ENCODE measurements at places on chromosomes 5 and 9. TPM values are rescaled to one million over a fixed set of nuclear protein-coding genes. Genes with fewer than 3 reads are reported as not detected.

The LCN9 gene
- not detected for total RNA-seq

The AMBP gene
- not detected for total RNA-seq

The ZFP2 gene
- total RNA-seq, result 2.9 TPM

The DAPK1 gene
- 28.9 TPM for total RNA-seq

The UAP1L1 gene
- total RNA-seq, result 3.2 TPM

The GPX3 gene
- total RNA-seq, result 160 TPM

The WNK2 gene
- 31.2 TPM for total RNA-seq

The MYOZ3 gene
- total RNA-seq, result 51.5 TPM

The IL3 gene
- not detected for total RNA-seq

The TOMM5 gene
- 46.6 TPM for total RNA-seq

The C5orf58 gene
- not detected for total RNA-seq

The KIF4B gene
- 0.10 TPM for total RNA-seq

The AQP3 gene
- total RNA-seq, result 143 TPM

The RASEF gene
- 5.5 TPM for total RNA-seq

The SAXO1 gene
- under 0.01 TPM for total RNA-seq

DNA sequence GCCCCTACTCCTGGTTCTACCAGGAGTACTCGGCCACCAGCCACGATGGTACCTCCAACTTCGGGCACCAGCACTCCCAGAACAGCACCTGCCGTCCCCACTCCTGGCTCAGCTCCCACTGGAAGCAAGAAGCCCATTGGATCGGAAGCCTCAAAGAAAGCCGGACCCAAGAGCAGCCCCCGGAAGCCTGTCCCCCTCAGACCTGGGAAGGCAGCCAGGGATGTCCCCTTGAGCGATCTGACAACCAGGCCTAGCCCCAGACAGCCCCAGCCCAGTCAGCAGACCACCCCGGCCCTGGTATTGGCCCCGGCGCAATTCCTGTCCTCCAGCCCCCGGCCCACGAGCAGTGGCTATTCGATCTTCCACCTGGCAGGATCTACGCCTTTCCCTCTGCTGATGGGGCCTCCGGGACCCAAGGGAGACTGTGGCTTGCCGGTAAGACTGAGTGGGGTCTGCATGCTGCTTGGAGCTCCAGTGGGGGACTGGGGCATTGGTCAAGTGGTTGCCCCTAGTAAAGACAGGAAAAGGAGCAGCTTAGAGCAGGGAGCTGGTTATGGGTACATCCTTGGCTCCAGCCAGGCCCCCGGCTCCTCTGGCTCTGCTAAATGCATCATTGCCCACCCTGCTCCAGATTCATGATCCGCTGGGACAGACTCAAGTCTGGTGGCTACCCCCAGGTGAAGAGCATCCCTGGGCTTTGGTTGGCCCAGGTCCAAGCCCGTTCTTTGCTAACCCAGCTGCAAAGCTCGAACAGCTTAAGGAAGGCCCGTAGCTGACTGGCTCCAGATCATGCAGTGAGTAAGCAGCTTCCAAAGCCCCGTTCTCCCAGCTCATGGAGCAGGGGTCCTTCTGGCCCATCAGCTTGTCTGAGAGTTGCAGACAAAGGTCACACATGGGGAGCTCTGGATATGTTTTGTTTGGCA is 14.0 kb downstream of the COL27A1 start:
- DNase-seq, result peak; percentile 76

GRCh38 chr9:125145425-125145824 is 2.1 kb upstream of the SCAI start:
- DNase-seq, result no peak

DNA sequence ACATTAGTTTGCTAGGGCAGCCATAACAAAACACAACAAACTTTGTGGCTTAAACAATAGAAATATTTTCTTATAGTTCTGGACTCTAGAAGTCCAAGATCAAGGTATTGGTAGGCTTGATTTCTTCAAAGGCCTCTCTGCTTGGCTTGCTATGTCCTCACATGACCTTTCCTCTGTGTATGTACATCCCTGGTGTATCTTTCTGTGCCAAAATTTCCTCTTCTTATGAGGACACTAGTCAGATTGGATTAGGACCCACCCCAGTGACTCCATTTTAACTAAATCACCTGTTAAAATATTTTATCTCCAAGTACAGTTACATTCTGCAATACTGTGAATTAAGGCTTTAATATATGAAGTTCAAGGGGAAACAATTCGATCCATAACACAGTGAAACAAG is 168.9 kb upstream of the CCNH start:
- DNase-seq, result no peak

GRCh38 chr5:176161431-176161830 is 76.8 kb upstream of the SIMC1 start:
- peak; percentile 11 for DNase-seq

GRCh38 chr9:137150617-137151457 is 11.9 kb downstream of the GRIN1 start:
- DNase-seq, result no peak

- no peak for DNase-seq
Observed at GRCh38 chr5:151151793-151152192, 5.8 kb downstream of the ANXA6 start.

GRCh38 chr5:91194824-91195381 is 188.2 kb downstream of the ARRDC3 start:
- peak; percentile 32 for DNase-seq

GRCh38 chr9:76358628-76359280 is 35.5 kb downstream of the RFK start:
- no peak for DNase-seq

DNA sequence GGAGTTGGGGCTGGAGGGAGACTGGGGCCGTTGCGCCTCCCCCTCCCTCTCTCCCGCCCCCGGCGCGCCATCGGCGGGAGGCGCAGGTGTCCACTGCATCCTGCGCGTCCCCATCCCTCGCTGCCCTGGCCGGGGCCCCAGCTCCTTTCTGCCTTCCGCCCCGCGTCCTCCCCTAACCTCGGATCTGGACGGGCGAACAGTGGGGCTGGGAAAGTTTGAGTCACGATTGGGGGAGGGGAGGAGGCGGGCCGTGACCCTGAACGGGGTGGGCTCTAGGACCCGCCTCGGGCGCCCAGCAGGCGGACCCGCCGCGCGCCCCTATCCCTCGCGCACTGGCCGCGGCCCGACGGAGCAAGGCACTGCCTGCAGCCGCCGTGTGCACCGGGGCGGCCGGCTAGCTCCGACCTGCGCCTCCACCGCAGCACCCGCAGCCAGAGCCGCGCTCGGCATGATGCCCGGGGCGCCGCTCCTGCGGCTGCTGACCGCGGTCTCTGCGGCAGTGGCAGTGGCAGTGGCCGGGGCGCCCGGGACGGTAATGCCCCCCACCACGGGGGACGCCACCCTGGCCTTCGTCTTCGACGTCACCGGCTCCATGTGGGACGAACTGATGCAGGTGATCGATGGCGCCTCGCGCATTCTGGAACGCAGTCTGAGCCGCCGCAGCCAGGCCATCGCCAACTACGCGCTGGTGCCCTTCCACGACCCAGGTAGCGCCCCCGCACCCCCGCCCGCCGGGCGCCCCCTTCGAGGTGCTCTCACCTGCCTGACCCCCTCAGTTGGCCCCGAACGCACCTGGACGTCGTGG is at the start of gene HMCN2:
TSS of gene HMCN2 (plus strand) at position 330 of the 805 bp plus-strand sequence. CDS start at position 449, 119 bp downstream.
- DNase-seq, result peak; percentile 42

- DNase-seq, result no peak
Observed at GRCh38 chr5:154466671-154467070, 11.4 kb downstream of the HAND1 start.

GRCh38 chr5:172833372-172833685 is 722 bp upstream of the ERGIC1 start:
- DNase-seq, result peak; percentile 53

- DNase-seq, result peak; percentile 23
Observed at GRCh38 chr9:126947529-126947928, 32.9 kb downstream of the RALGPS1 start.

- peak; percentile 56 for DNase-seq
Observed at GRCh38 chr9:136696502-136696901, 9.2 kb upstream of the AGPAT2 start.

GRCh38 chr9:6959270-6960000 is 201.7 kb downstream of the KDM4C start:
- DNase-seq, result peak; percentile 64

GRCh38 chr9:34001298-34001697 is 47.4 kb downstream of the UBAP2 start:
- DNase-seq, result peak; percentile 3

DNA sequence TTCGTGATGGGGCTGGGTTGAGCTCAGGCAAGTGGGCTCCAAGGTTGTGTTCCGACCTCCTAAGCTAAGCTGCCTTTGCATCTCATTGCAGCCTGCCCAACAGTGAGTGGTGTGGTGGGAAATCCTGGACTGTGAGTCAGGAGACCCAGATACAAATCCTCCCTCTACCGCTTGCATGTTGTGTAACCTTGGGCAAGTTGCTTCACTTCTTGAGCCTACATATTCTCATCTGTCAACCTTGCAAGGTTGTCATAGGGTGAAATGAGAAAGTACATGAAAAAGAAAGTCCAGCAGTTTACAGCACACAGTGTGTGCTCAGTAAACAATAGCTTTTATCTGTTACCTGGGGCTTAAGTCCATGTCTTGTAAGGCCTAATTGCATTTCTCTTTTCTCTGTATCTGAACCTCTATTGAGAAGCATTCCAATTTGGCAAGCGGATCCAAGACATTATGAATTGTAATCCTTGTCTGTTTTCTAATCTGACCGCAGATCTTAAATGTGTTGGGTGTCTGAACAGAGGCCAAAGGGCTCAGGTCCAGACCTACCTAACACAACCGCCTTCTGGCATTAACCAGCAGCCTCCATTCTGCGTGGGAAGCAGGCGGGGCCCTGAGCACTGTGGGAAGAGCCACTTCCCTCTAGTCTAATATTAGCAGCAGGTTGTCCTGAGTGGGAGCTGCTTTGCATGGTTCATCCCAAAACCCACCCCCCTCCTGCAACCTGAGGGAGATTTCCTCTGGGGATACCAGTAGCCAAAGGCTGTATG is 1.8 kb upstream of the GALNT12 start:
- DNase-seq, result no peak

- DNase-seq, result no peak
Observed at GRCh38 chr5:89300426-89300970, 417.5 kb upstream of the MEF2C start.

GRCh38 chr5:123610209-123610608 is 98.2 kb downstream of the CSNK1G3 start:
- DNase-seq, result no peak

DNA sequence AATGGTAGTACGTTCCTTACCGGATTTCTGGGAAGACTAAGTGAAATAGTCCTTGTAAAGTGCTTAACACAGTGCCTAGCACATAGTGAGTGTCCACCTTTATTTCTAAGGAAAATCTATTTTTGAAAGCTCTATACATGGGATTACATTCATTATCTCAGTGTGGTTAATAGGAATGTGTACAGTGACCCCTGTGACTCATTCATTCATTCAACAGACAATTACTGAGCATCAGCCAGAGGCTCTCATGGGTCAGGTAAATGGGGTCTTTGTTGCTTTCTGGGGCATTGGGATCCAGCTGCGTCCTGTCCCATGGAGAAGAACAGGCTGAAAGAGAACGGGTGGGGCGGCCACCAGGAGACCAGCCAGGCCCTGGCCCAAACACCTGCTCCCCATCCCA is 226.2 kb upstream of the TBC1D2 start:
- no peak for DNase-seq

DNA sequence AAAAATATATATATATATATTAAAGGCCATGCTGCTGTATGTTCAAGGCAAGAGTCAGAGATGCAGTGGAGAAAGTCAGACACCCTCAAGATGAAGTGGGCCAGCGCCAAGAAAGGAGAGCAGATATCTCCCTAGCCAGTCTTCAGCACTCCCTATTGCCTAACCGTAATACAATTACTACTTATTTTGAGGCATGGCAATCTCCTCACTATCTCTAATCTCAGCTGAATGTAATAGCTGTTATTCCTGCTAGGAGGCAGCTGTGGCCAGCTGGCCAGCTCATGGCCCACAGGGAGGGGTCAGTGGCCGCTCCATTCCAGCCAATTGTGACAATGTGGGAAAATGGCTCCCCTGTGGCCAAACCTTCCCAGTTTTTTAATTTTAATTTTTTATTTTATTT is 87.5 kb upstream of the FBXW11 start:
- no peak for DNase-seq

GRCh38 chr5:93421468-93421867 is 159.6 kb downstream of the NR2F1-AS1 start:
- peak; percentile 54 for DNase-seq

GRCh38 chr5:99866740-99867139 is 668.4 kb upstream of the FAM174A start:
- peak; percentile 2 for DNase-seq

DNA sequence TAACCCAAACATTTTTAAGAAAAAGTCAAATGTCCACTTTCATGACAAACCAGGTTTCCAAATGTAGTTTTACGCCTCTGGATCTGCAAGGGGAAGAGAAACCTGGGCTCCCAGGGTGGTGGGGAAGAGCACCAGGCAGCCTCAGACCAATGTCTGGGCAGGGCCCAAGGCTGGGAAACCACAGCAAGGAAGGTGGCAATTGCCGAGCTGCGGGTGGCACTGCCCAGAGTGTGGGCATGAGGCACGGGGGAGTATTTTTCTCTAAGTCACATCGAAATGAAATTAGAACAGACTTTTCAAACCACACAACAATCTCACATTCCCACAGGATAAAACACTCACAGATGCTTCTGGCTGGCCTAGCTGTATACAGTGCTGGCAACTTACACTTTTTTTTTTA is 32.6 kb upstream of the RASGEF1C start:
- no peak for DNase-seq

GRCh38 chr9:75064307-75065025 is 23.5 kb downstream of the NMRK1 start:
- DNase-seq, result peak; percentile 18

DNA sequence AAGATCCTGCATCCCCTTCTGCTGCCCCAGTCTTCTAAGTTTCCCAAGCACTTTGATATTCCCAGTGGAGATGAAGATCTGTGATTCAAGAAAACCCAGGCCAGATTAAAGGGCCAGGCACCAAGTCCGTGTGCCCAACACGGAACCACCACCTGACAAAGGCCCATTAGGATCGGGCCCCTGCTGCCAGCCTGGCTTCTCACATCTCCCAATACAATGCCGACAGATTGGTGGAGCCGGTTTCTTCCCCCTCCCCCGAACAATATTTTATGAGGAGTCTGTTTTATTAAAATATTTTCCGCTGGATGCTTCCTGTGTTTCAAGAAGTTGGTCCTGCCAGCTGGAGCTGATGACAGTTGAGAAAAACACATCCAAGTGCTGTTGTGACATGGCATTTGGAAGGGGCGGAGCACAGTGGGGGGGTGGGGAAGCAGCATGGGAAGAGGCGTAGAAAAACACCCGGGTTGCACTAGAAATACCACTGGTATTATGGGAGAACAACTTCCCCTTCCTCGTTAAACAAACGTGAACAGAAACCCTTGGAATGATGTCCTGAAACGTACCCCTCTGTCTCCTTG is 45.0 kb downstream of the CRB2 start:
- DNase-seq, result peak; percentile 61

All from tongue (tissue), 3 donors.